ENCODE measurements at places on chromosomes 5 and 9.

GRCh38 chr5:41809128-41809527 is 61.1 kb downstream of the OXCT1 start:
- DNase-seq, result no peak

DNA sequence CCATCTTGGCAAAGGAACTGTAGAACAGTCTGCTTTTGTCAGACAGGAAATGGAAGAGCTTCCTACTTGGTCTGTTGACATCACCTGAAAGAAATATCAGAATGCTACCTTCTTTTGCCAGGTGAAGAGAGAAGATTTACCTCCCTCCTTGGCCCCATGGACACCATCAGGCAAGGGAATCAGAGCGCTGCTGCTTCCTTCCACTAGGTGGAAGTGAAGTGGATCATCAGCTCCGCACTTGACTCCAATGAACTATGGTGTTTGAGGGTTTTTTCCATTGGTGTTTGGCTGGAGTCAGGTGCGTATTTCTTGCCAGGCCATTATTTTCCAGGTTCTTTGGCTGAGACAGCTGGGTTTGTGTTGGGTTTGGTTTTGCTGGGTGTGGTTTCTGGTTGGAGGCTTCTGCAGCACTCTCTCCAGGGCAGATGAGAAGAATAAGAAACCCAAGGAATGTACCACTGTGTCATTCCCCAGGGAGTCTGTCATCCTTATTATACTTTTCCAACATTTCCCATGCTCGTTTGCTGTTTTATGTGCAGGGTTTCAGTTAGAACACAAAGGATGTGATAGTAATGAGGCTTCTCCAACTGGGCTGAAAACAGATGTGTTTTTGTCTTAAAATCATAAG is 12.4 kb downstream of the SPATA31E1 start:
- no peak for DNase-seq

DNA sequence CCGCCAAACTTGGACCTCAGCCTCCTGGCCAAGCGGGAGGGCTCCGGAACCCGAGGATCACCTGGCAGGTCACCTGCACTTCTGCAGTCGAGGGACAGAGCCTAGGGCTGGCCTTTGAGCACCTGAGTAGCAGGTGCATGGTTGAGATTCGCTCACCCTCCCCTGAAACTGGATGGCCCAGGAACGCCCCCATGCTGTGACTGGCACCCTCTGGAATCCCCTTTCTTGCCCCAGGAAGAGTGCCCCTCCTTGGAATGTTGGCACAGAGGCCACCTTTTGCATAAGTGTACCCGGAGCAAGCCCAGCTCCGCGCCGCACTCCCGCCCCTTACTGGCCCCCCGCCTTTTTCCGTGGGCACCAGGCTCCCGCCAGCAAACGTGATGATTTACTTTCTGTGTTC is 112.5 kb upstream of the IER5L start:
- no peak for DNase-seq

- no peak for DNase-seq
Observed at GRCh38 chr9:131349522-131349880, 44.4 kb upstream of the PRRC2B start.

DNA sequence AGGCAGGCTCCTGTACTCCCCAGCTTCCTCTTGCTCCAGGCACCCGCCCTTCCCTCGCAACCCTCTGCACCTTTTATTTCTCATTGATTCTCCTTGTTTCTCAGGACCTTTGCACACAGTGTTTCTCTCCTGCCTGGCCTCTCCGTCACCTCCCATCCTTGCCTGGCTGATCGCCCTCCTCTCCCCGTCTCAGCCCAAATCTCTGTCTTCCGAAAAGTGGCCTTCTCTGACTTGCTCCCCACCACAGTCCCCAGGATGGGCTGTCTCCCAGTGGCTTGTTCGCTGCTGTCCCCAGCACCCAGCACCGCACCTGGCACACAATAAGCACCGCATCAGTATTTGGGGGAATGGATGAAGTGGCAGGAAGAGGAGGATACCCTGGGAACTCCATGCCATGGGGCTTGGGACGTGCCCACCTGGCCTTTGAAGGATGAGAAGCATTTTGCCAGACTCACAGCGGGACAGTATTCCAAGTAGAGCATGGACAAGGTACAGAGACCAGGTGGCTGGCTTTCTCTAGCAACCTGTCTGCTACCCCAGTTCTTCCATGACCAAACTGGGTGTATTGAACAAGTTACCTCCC is 62.5 kb downstream of the LMX1B start:
- no peak for DNase-seq

DNA sequence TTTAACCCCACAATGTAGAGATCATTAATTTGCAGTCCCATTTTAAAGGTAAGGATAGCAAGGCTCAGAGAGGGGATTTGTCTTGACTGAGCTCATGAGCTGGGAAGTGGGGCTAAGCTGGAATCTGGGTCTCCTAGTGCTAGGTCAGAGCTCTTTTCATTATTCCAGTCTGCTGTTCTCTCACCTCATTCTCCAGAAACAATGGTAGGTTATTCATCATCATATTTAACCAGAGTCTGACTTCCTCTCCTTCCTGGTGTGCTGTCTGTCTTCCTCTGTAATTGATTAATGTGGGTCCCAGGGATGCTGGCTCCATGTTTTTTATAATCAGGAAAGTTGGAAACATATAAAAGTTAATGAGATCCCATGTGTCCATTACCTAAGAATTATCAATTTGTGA is 20.6 kb downstream of the C9orf43 start:
- DNase-seq, result no peak

DNA sequence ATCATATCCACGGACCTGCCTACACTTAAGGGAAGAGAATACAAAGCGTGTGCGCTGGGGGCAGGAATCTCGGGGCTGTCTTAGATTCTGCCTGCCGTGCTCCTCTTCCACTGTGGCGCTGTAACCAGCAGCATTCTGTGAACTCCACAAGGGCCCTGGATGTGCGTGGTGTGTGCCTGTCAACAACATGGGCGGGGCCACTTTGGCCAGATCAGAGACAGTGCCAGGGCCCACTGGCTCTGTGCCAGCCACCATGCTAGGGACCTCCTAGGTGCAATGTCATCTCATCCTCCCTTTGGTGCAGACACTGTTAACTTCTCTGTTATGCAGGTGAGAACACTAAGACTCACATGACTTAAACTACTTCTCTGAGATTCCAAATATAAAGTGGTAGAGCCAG is 113.7 kb downstream of the COL23A1 start:
- DNase-seq, result no peak

GRCh38 chr9:8772302-8772701 is 972.7 kb upstream of the DMAC1 start:
- no peak for DNase-seq

DNA sequence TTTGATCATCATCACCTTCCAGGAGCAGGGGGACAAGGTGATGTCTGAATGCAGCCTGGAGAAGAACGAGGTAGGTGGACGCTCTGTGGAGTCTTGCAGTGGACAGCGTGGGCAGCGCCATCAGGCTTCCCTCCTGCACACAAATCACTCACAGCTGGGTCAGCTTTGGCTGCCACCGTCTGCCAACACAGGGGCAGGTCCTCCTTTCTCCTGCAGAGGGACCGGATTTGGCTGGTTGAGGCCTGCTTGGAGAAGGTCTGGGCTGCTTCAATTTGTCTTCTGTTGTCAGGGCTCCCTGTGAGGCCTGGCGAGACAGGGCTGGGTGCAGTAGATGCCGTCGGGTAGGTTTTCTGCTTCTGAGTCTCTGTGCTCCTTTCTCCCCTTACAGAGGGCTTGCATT is 180.6 kb downstream of the CACNA1B start:
- DNase-seq, result no peak

DNA sequence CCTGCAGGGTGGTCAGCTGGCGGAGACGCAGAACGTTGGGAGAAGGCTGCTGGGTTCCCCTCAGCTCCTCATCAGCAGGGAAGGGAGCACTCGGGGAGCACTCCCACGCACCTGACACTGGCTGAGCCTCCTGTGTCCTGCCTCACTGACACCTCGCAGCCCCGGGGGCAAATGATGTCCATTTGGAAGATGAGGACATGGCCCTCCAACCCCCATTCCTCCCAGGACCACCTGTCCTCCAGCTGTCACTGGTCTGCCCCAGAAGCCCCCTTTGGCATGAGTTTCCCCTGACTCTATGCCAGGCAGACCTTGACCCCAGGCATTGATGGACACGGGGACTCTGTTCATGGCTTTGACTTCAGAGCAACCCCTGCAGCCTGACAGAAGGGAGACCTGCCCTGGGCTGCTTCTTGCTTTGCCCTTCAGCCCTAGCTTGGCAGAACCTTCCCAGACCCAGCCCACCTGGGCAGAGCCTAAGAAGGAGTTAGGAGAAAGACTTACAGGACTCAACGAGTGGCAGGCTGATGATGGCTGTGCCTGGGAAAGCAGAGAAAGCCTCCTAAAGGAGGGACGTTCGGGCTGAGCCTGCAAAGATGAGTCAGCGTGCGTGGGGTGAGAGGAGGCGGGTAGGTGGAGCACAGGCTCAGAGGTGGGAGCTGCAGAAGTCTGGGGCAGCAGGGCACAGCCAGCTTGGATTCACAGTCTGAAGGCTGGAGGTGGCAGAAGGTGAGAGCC is 90.6 kb downstream of the LMX1B start:
- peak; percentile 67 for DNase-seq
